NCI-H1436 treated with DMSO at 0.1 percent for 48 hours (cell line): ENCODE measurements at places on chromosomes 6 and 20.

GRCh38 chr20:12395353-12395752 is 477.7 kb downstream of the BTBD3 start:
- no peak for DNase-seq

GRCh38 chr6:111113336-111114086 is 26.2 kb downstream of the SLC16A10 start:
- DNase-seq = no peak

- DNase-seq = no peak
These were observed 25.8 kb downstream of the LY86 start for GRCh38 chr6:6614096-6614982.

GRCh38 chr6:21742238-21742660 is 148.7 kb downstream of the SOX4 start:
- DNase-seq = no peak

GRCh38 chr6:130000526-130001421 is 17.6 kb upstream of the L3MBTL3 start:
- no peak for DNase-seq

- DNase-seq = no peak
These were observed 39.1 kb upstream of the TBC1D7 start for GRCh38 chr6:13367396-13367795.

- DNase-seq = no peak
These were observed 164.1 kb downstream of the TAF4 start for GRCh38 chr20:61901392-61902220.

- DNase-seq = no peak
These were observed 56.1 kb downstream of the DCBLD1 start for GRCh38 chr6:117538615-117539014.

DNA sequence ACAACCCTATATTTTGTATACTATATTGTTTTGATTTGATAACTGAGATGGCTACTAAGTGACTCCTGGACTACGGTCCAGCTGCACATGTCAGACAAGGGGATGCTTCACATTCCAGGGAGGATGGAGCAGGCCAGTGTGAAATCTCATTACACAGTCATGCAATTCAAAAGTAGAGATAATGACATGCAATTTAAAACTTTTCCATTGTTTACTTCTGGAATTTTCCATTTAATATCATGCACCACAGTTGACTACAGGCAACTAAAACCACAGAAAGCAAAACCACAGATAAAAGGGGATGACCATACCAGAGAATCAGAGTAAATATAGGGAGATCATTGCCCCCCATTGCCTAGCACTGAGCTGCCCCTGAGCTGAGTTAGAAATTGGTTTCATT is 366.4 kb downstream of the BTBD9 start:
- DNase-seq = no peak

DNA sequence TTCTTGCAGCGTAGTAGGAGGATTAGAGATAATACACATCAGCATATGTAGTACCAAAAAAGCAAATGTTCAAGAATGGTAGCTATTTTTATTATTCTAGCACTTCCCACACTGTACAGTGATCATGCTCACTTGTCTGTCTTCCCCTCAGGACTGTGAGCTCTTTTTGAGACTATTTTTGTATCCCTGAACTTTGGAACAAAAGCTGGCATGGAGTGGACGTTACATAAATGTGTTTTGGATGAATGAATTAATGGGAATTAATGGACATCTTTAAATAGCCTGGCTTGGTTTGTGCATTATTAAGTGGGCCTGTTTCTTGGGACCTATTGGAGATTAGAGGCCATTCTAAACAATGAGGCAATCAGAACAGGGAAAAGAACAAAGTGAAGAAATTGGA is 243.7 kb downstream of the CD83 start:
- no peak for DNase-seq

DNA sequence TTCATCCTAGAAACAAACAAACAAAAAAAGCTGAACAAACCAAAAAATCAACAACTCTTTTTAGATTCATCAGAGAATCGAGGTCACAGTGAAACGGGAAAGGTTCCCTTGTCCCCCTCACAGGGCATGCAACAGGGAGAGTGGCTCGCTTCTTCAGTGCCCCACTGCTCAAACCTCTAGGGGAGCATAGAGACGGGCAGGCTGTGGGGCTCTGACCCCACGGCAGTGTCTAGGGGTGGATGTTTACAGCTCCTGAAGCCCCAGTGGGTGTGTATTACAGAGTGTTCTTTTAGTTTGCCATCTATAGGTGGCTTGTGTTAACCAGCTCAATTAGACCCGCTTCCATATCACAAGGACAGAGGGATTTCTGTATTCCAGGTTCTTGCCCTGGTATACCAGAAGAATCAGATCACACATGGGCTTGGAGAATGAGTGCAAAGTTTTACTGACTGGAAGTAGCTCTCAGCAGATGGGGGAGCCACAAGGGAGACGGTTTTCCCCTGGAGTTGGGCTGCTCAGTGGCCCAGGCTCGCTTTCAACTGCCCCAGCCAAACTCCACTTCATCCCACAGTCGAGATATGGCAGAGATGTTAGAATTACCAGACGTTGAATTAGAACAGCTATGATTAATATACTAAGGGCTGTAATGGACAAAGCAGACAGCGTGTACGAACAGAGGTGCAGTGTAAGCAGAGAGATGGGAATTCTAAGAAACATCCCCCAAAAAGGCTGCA is 192.6 kb upstream of the CST7 start:
- no peak for DNase-seq

DNA sequence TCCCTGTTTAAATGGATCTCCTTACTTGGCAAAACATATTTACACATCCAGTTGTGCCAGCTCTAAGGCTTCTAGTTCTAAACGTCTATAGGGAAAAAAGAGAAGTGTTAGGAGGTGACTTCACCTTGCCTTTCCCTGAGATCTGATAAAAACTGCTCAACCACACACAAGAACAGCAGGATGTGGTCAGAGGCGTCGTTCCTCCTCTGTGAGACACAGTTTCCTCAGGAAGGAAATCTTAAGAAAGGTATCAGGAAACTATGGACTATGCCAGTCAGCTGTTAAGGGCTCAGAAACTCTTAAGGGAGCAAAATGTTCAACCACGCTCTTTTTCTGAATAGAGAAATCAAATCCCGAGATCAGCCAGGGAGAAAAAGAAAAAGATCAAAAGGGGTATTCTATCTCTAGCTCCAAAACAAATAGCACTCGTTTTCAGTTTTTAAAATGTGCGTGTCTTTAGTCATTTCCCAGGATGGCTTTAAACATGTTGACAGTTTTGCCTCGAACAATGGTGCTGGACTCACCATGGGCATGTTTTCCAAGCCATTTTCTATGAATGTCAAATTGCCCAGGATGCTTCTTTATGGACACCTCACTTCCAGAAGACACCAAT is 154.5 kb downstream of the HACE1 start:
- no peak for DNase-seq

- DNase-seq = no peak
These were observed 15.1 kb upstream of the RTF2 start for GRCh38 chr20:56453352-56453751.

DNA sequence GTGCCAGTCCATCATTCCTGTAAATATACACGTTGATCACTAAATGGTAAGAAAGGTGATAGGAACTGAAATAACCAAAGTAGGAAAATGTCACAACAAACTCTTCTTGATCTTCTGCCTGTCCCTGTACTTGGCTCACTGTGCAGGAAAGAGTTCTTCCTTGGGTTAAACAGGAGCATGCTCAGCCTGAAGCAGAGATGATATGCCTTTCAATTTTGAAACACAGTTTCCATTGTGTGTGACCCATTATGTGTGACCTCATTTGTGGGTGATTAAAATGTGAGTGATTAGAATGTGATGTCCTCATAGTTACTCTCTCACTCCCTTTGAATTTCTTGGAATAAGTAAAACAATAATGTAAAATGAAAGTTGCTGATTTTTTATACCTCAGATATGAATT is 427.2 kb upstream of the AGPAT4 start:
- no peak for DNase-seq

GRCh38 chr20:23920408-23921325 is 41.1 kb upstream of the CST5 start:
- DNase-seq = no peak

- no peak for DNase-seq
These were observed 12.5 kb downstream of the VSTM2L start for GRCh38 chr20:37915434-37915787.

DNA sequence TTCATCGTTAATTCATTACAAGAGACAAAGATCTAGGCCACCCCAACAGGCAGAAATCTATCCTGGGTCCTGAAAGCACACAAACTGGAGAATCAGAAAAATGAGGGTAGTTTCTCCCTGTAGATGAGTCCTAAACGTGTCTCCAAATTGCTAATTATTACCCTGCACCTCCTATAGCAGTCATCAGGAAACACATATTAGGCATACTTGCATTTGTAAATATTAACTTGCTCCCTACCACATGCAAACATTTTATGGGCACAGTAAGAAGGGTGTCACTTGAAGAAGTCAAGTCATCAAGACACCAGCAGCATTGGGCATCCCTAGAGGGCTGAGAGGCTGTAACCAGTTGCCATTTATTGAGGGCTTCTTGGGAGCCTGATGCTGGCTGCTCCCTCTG is 17.9 kb upstream of the SIRPB1 start:
- DNase-seq = no peak

GRCh38 chr6:89642956-89643355 is 4.4 kb upstream of the LYRM2 start:
- no peak for DNase-seq

GRCh38 chr6:98980819-98981218 is 33.1 kb upstream of the FBXL4 start:
- no peak for DNase-seq

DNA sequence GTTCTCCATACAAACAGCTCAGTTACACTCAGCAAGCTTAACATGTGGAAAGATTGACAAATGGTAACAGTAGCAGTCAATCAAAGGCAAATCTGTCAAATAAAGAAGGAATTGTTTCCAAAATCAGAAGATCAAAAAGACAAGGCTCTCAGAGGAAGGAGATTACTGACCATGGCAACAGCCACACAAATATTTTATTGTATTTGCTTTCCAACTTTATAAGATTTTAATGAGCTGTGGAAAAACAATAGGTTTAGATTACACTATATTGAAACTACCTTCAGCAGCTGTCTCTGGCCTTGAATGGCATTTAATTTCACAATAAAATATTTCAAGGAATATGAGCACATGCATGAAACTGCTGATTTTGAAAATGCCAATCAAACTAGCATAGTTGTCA is 1143.9 kb upstream of the GJE1 start:
- no peak for DNase-seq

- DNase-seq = no peak
These were observed 160.4 kb downstream of the PACRG start for GRCh38 chr6:162887981-162888689.

DNA sequence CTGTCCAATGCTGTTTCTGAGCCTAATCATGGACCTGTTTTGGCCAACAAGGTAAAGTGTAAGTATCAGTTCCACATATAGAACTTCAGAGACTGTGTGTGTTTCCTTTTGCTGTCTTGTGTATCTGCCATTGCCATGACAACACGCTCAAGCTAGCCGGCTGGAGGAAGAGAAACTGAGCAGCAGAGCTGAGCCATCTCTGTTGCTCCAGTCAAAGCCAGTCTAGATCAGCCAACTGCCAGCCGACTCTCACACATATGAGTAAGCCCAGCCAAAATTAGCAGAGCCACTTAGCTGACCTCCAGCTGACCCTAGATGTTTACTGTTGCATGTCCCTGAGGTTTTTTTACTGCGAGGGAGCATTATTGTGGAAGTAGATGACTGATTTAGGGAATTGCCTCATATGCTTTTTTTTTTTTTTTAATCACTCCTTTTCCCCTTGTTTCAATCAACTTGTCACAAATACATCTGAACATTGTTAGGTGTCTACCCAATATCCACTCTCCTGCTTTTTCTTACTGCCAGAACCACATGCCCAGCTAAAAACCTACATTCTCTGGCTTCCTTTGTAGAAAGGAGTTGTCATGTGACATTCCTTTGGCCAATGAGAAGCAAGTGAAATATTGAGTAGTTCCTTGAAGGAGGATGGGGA is 304.3 kb upstream of the SUPT3H start:
- no peak for DNase-seq

DNA sequence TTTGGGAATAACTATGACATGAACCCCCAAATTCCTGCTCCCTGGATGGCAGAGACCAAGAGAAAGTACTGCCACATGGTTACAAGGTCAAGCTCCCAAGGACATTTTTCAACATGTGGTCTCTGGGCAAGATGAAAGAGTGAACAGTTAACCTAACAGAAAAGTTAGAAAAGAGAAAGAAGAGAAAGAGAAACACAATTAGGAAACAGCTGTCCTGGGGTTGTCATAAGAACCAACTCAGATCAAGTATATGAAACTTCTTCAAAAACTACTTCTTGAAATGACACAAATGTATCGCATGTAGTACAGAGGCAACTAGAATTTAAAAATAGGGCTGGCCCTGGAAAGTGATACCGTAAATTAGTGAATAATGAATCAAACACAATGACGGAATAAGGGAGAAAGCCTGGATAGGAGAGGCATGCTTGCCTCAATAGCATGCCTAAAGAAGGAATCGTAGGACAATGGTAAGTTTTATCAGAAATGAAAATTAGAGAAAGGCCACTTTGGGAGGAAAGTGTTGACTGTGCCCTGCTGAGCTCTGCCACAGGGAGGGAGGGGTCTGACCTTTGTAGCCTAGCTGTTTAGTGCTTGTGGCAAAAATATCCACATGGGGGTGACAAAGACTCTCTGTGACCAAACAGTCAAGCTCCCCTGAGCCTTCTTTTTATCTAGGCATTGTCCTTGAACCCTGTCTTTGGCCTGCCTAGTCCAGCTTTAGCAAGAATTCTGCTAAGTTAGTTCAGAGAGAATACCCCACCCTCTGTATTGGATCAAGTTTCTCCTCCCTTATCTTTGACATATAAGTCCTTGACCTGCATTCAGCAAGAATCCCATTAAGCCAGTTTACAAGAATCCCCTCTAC is 4.3 kb upstream of the DCBLD1 start:
- DNase-seq = no peak

DNA sequence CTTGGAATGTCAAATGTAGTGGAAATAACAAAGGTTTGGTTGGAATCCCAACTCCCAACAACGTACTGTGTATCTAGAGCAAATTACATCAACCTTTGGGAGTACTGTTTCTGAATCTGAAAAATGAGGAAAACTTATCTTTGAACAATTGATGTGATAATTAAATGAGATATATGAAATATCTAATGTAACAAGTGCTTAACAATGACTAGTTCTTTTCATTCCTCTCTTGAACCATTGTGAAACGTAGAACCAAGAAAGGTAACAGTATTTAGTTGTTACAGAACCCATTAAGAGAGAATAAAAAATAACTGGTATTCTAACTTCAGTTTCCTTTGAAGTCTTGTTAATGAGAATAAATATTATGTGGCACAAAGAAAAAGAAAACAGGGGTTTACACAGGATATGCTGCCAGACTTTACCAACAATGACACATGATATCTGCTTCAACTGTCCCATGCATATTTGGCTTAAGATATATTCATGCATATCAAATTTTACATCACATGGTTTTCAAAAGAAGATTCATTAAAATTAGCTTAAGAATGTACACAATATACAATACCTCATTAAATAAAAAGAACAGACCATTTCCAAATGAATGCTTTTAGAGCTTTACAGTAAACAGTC is 111.8 kb downstream of the ATG5 start:
- DNase-seq = no peak
